GM23248 (cell line): ENCODE measurements at places on chromosomes 4 and X. TPM values are rescaled to one million over a fixed set of nuclear protein-coding genes. Genes with fewer than 3 reads are reported as not detected.
A peak's percentile ranks its signal among the peaks of the same experiment; 100 is the strongest.

Gene NUDT11
- polyA plus RNA-seq, result 8.1 and 8.2 TPM in 2 replicates

Gene JAKMIP1
- not detected in 2 replicates for polyA plus RNA-seq

Gene KIT
- polyA plus RNA-seq, result 0.93 and 1.1 TPM in 2 replicates

Gene UGT2B15
- not detected in 2 replicates for polyA plus RNA-seq

Gene UBL4A
- 42.4 and 45.2 TPM in 2 replicates for polyA plus RNA-seq

Gene FAM13A
- 5.3 and 5.5 TPM in 2 replicates for polyA plus RNA-seq

Gene ADRA2C
- polyA plus RNA-seq, result 0.09 and 0.14 TPM in 2 replicates

Gene NDUFC1
- 222 and 225 TPM in 2 replicates for polyA plus RNA-seq

Gene DRP2
- 0.18 and 0.21 TPM in 2 replicates for polyA plus RNA-seq

Gene TRPC5OS
- not detected in 2 replicates for polyA plus RNA-seq

Gene BEX2
- polyA plus RNA-seq, result not detected in 2 replicates

- DNase-seq, result no peak
Observed at GRCh38 chrX:127459790-127460189, 592.4 kb downstream of the ACTRT1 start.

DNA sequence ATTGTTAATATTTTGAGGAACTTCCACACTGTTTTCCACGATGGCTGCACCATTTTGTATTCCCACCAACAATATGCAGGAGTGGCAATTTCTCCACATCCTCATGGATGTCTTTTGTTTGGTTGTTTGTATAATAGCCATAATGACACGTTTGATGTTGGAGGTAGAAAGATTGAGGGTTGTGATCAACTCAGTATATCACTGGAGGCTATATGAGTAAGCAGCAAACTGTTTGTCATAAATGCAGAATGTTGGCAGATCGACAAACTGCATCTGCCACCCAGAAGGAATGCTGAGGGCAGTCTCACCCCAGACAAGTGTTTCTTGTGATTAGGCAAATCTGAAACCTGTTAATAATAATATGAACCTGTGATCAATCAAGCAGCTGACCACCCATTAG is 243.9 kb upstream of the WDFY3 start:
- DNase-seq, result peak; percentile 48

GRCh38 chrX:47844117-47844516 is 7.4 kb downstream of the ZNF81 start:
- DNase-seq, result no peak

DNA sequence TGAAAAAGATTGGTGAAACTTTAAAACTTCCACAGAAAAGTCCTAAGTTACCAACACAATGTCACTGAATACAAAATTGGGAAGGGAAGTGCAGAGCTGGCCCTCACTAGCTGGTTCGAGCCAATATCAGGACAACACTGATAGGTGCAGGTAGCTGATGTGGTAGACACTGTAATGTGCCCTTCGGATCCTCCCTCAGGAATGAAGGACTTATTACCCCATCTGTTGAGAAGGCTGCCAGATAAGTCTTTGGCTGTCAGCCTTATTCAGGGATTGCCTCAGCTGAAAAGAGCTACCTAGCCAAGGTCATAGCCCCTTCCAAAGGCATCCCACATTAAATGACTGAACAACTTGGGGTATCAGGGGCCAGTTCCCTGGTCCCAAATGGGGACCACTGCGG is 5.3 kb downstream of the MCF2 start:
- DNase-seq, result no peak

DNA sequence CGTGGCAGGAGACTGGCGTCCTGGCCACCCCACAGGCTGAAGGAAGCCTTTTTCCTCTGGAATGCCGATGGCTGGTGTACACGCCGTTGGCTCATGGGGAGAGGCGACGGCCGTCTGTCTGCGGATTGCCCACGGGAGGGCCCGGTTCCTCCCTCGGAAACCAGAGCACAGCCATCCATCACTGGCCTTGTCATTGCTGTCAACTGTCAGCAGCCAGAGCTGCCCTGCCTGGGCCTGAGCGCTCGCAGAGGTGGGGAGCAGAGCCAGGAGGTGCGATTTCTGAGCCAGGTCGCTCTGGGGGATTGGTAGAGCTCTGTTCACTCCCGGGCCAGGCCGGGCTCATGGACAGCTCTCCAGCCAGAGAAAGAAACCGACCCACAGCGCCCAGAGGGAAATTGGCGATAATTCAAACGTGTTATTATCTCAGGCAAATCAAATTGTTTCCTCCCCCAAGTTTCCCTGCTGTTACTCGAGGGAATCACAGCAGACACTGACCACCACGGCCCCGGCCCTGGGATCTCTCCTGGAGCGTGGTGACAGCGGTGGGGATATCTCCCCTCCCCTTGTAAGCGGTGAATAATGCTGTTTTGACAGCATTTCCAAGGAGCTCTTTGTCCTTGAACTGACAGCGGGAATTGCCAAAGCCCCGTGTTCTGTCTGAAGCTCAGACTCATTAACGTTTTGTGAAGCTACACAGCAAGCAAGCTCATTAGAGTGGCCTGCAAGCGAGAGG is 220.9 kb upstream of the PSAPL1 start:
- no peak for DNase-seq

DNA sequence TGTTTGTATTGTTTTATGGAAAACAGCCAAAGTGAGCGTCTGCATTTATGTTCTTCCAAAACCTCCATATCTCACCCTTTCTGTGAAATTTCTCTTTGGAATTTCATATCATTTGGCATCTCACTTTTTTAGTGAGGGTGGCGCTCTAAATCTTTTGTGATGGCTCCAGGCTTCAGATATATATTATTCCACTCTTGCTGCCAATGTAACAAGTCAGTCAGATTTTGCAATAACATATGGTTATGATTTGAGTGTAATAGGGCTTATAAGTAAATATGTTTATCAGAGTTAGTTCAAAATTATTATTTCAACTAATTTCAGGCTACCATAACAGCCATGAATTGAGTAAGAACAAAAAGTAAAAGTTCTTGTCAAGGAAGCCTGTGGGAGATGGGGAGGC is 314.7 kb downstream of the PDGFC start:
- DNase-seq, result peak; percentile 7

- peak; percentile 73 for DNase-seq
Observed at GRCh38 chr4:2891294-2891693, 47.6 kb downstream of the ADD1 start.

DNA sequence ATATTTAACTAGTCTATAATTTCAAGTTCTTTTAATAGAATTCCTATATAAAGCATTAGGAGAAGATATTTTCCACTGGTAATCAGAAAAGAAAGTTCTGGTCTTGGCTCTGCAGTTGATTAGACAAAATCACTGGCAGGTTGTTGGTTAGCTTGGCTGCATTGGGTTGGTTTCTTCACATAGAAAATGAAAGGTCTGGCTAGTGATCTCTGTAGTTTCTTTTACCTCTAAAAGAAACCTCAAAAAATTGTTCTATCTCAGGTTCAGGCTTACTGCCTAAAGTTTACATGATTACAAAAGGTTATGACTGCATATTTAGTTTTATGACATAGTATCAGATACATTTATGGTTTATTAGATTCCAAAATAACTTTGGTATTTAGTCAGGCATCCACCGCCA is 95.8 kb upstream of the NAP1L5 start:
- no peak for DNase-seq

DNA sequence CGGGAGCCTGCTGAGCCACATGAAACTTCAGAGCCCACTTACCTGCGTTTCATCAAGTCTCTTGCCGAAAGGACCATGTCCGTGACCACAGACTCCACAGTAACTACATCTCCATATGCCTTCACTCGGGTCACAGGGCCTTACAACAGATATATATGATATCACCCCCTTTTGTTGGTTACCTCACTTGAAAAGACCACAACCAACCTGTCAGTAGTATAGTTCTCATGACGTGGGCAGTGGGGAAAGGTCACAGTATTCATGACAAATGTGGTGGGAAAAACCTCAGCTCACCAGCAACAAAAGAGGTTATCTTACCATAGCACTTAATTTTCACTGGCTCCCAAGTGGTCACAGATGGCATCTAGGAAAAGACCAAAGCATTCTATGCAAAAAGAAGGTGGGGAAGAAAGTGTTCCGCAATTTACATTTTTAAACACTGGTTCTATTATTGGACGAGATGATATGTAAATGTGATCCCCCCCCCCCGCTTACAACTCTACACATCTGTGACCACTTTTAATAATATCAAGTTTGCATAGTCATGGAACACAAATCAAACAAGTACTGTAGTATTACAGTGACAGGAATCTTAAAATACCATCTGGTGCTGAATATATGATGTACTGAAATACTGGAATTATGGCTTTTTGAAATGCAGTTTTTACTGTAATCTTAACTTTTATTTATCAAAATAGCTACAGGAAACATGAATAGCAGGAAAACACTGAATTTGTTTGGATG is 129.9 kb downstream of the TET2 start:
- no peak for DNase-seq

DNA sequence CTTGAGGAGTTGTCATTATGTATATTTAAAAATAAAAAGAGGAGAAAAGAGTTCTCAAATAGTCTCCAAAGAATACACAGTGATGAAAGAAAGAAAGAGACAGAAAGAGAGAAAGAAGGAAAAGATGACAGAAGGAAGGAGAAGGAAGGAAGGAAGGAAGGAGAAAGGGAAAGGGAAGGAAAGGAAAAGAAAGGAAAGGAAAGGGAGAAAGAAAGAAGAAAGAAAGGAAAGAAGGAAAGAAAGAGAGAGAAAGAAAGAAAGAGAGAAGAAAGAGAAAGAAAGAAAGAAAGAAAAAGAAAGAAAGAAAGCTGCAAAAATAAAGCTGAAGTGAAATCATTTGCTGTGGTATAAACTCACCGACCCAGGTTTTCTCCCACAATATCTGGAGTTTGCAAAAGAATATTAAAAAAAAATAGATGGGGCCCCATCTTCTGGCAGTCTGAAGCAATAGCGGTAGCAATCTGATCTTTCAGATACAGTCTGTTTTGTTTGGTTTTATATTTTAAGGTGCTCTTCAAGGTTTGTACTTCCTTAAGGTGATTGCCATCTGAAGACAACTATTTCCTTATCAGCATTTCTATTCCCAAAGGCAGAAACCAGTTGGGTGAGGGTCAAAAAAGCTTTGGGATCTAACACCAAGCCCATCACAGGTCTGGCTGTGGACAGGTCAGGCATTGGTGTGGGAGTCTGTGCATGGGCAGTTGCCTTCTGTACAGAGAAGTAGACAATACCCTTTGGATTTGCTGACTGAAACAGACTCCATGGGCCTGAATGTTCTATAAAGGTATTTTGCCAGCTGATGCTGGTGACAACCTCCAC is 160.4 kb downstream of the CPEB2 start:
- DNase-seq, result peak; percentile 64

- DNase-seq, result no peak
Observed at GRCh38 chr4:133151691-133152329, 2.7 kb downstream of the PCDH10 start.

DNA sequence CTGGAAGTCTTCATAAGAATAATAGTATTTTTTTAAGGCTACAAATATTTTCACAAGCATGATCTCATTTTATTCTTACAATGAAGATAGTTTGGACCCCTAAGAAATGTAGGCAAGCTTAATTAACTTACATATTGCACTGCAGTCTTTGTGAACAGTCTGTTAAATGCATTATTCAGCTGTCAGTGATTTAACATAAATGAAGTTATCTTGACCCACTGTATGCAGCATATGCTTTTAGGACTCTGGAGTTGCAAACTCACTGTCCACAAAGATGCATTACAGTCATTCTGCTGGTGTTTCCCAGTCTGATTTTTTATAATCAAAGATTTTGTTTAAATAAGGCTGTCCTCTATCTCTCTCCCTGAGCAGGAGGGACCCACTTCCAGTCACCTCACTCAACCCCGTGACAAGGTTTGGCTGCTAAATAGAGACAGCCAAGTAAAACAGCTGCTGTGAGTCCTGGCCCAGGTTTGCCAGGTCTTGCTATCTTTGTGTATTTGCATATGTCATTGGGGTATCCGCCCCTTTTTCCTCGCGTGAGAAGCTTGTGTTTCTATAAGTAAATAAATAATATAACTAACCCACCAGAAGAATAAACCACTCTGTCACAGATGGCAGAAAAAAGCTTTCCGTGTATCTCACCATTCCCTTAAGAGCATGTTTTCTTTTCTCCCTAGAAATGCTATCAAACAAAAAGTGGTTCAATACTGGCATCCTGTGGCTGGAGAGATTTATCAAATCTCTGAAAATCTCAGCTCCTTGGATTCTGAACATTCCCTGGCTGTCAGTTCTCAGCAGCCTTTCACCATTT is 67.0 kb downstream of the SLC7A11 start:
- DNase-seq, result no peak

- no peak for DNase-seq
Observed at GRCh38 chr4:3062471-3062870, 11.9 kb downstream of the HTT-AS start.

DNA sequence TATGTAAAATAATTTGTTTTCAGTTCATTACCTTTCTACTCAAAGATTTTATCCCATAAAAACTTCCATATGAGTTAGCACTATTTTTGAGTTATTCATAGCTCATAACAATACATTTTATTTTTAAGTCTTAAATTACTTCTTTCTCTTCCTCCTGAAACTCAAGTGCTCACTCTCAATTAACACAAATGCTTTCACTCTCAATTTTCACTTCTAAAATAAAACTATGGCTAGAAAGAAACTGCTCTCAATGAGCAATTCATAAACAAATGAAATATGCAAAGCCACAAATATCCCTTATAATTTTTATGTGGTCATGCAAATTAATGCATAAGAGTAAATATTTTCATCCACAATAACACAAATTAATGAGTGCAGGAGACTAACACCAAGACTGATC is 38.8 kb downstream of the MAML3 start:
- DNase-seq, result no peak

- peak; percentile 68 for DNase-seq
Observed at GRCh38 chr4:337932-338758, 531 bp downstream of the ZNF141 start.

DNA sequence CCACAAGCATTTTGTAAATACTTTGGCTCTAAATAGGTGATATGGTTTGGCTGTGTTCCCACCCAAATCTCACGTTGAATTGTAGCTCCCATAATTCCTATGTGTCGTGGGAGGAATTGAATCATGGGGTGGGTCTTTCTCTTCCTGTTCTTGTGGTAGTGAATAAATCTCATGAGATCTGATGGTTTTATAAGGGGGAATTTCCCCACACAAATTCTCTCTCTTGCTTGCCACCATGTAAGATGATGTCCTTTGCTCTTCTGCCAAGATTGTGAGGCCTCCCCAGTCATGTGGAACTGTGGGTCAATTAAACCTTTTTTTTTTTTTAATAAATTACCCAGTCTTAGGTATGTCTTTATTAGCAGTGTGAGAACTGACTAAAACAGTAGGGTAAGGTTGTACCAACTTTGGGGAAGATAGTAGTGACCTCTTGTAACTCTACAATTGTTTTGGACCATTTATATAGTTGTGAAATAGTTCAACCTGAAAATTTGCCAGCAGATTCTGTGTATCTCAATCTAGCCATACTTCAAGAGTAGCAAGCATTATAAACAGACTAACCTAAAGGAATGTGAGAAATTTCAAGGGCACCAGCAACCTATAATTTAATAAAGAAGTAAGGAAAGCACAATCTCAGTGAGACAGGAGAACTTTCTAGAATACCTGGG is 727.8 kb downstream of the GRID2 start:
- no peak for DNase-seq

- DNase-seq, result no peak
Observed at GRCh38 chr4:21688596-21689265, 259.8 kb downstream of the KCNIP4 start.

DNA sequence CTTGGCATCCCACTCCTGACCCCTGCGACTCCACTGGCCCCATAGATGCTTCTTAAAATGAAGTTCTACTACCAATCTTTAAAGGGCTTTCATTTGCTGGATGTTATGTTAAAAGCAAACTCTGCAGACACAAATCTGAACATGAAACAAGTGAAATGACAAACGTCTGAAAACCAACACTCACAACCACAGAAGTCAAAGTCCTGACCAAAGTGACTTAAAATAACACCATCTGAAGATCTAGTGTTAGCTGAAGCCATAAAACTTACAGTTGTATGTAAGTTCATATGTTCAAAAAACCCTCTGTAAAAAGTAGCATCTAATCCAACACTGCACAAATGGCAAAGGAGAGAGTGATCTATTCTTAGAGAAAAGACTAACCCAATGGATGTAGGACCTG is 178.7 kb downstream of the SH3KBP1 start:
- no peak for DNase-seq
